ENCODE measurements at places on chromosomes 7 and 10.

- DNase-seq = no peak
Observed at GRCh38 chr10:11110539-11110938, 92.9 kb downstream of the CELF2 start.

DNA sequence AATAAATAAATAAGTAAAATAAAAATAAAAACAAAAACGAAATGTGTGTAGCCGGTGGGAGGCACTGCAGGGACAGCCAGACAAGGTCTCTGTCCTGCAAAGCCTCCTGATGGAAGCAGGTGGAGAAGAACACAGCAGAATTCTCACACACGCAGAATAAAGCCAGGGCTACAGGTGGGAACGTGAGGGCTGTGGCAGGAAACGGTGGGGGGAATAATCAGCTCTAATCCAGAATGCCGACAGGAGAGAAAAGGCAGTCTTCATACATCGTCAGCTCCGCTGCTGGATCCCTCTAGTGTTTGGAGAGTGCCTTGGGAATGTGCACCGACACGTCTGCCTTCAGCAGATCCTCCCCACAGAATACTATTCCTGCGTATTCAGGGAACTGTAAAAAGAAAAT, 6.8 kb upstream of the SNX8 start:
- no peak for DNase-seq

DNA sequence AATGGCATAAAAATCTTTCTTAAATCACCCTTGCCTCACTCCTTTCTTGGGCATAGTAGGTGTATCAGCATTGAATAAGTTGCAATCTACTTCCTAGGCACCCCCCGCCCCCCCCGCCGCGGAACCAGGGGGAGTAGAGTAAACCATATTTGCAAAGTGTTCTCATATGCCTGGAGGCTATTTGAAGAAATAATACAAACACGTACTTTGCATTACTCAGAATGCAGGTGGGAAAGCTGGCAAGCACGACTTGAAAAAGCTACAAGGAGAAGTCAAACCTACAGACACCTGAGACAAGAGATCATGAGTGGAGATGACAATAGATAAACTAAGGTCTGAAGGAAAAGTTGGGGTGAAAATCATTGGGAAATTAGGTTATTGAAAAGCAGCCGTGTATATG, 65.6 kb downstream of the POM121L12 start:
- no peak for DNase-seq

- DNase-seq = no peak
Observed at GRCh38 chr10:12412666-12413368, 63.5 kb downstream of the CAMK1D start.

DNA sequence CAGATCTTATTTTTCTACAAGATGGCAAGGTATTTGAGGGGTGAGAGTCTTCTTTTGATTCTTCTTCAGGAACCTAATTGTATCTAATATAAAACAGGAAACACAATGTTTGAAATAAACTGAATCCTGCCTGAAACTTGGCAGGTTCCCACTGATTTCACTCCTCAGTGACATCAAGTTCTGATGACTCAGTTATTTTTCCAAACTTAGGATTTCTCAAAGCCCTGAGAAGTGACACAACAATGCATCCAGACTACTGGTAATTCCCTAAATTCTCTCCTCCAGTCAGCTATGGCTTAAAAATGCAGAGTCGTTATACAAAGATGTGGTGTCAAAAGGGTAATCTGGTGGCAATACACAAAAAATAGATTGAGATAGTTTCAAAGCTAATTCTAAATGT, 80.9 kb downstream of the ABLIM1 start:
- DNase-seq = no peak
